Ovary (tissue), 10 donors: ENCODE measurements at places on chromosomes 2 and 18. TPM values are rescaled to one million over a fixed set of nuclear protein-coding genes. Genes with fewer than 3 reads are reported as not detected.
A peak's percentile ranks its signal among the peaks of the same experiment; 100 is the strongest.

DNA sequence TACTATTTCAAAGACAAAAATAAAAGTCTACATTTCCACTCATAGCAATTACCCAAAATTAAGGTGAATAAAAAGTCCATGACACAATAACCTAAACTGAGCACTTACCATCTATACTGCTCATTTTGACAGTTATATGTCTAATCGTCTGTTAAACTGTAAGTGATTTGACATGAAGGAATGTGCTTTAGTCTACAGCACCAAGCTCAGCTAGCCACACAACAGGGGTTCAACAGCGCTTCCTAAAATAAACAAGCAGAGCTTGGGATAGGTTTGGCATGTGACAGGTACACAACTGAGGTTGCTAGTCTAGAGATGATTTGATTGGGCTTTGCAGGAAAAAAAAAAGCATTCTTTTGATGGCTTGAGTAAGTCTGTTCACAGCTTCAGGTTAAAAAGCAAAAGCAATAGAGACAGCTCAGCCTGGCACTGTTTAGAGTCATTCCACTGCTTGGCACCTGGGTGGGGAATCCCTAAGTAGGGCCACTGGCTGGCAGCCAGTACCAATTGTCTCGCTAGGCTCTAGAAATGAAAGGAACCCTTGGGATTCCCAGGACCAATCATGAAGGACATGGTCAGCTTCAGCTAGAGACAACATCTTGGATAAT is 78.6 kb downstream of the BARD1 start:
- no peak for DNase-seq

The ST6GAL2 gene
- polyA plus RNA-seq = 0.76 TPM

DNA sequence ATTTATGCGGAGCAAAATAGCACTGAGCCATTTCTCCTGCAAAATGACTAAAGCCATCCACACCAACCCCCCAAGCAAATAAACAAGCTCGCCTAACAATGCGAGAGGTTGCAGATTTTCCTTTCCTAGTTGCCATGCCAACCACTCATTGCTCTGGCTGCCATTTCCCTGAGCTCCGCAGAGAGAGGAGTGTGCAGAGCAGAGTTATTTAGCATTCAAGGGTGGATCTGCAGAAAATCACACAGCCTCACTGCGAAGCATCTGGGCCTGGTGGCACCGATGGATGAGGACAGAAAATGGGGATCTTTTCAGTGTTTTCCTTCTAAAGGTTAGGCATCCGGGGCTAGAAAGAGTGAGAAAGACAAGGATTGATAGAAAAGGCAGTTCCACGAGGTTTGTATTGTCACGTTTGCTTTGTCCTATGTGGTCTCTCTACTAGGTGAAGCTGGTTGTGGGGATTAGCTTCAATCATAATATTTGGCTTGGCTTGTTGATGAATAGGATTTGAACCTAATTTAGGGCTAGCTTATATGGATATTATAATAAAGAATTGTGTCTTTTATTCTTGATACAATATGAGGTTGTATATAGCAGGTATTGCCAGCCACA is 110.2 kb upstream of the UNC80 start:
- DNase-seq = no peak

The CDK15 gene
- 4.8 TPM for polyA plus RNA-seq

DNA sequence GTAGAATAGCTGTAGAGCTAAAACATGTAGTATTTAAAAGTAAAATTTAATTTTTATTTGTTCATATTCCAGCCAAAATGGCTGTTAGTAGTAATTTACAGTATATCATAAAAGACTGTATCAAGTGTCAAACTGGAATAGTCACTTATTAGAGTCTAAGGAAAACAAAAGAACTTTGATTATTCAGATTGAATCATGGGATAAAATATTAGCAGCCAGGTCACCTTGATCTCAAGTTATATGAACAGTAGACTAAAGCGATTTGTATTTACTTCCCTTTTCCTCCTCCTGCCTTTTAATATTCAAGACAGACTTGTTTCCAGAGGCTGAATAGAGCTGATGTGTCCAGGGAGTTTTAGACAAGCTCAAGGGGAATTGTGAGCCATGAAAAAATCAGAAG is 54.4 kb downstream of the PMAIP1 start:
- DNase-seq = no peak

- DNase-seq = no peak
These were observed 116.5 kb downstream of the DOCK10 start for GRCh38 chr2:224925810-224926100.

- DNase-seq = peak; percentile 36
These were observed 145.6 kb downstream of the TGIF1 start for GRCh38 chr18:3595369-3596273.

The TDRD15 gene
- not detected for polyA plus RNA-seq

DNA sequence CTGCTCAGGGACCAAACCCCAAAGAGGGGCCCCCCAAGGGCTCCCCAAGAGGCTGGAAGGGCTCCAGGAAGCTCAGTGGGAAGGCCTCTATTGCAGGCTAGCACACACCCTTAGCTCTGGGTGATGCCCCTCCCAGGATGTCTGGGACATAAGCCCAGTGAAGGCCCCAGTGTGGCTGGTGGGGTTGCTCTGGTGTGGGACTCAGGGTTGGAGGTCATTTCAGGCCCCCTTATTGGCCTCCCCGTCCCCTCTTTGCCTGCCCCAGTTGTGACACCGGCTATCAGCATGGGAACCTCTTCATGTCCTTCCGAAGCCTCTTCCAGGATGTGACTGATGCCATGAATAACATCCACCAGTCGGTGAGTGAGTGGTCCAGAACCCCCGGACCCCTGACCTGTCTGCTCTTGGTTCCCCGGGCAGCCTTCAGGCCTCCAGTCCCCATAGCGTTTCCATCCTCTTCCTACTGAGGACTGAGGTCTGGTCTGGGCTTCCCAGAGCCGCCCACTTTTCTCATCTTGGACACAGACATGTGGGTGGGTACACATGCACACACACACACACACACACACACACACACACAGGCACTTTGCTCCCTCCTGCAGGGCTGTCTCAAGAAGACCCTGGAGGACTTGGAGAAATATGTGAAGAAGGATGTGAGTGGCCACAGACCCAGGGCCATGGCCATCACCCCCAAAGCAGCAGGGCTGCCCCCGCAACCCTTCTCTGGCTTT is 2.2 kb downstream of the NT5DC4 start:
- no peak for DNase-seq

GRCh38 chr18:43405097-43405496 is 127.8 kb upstream of the SYT4 start:
- no peak for DNase-seq

DNA sequence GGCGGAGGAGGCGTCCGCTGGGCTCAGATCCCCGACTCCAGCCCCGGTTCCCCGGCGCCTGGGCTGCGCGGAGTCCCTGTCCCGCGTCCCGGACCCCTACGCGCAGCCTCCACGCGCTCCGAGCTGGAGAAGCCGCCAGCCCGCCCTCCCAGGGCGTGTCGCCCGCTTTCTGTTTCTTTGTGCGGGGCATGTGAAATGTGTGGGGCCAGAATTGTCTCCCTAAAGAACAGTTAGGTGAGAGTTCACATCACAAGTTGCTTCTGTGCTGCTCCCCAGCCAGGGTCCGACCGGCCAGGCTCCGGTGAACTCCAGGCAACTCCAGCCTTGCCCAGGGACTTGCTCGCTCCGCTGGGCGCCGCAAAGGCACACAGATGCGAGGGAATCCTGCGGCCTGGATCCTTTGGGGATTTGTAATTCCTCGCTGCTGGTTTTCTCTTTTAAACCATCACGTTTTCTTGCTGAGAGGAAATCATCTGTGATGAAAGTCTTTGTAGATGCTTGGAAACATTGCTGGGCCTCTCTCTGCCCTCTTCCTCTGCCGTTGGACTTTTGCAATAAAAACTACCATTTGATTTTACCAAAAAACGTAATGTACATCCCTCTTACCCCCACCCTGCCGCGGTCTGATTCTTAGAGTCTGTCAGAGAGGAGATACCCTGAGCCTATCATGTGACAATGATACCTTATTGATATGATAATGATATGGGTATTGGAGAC is 631 bp downstream of the GYPC start:
- peak; percentile 50 for DNase-seq

DNA sequence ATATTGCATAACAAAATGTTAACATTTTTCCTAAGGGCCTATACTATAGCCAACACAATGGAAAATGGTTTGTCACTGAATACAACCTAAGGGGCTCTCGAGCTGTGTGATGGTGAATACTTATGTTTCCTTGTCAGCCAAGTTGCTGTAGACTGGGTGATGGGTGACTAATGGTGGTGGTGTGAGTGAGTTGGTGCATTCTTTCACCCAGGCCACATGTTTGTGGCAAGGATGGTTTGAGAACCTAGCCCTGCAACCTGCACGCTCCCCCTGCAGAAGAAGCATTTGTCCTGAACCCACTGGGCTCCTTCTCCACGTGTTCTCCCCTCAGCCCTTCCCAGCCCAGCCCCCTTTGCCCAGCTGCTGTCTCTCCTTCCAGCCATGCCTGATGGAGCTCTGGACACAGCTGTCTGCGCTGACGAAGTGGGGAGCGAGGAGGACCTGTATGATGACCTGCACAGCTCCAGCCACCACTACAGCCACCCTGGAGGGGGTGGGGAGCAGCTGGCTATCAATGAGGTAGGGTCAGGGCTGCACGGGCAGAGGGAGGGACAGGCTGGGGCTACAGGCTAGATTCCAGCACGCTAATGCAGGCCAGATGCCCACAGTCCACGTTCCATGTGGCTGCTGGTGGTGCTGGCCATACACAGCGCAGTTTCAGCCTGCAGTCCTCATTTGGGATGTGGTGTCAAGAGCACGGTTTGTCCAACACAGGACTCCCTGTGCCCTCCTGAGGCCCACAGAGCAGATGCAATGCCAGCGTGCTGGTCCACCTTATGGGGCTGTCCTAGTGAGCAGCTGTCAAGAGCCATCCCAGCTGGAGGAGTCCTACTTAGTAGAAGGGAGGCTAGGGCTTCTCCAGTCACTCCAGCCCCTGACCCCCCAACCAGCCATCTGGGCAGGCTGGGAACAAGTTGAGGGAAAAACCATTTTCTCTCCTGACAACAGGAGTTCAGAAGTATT is 65.4 kb downstream of the FAM168B start:
- DNase-seq = no peak

The PROM2 gene
- polyA plus RNA-seq = 0.53 TPM

DNA sequence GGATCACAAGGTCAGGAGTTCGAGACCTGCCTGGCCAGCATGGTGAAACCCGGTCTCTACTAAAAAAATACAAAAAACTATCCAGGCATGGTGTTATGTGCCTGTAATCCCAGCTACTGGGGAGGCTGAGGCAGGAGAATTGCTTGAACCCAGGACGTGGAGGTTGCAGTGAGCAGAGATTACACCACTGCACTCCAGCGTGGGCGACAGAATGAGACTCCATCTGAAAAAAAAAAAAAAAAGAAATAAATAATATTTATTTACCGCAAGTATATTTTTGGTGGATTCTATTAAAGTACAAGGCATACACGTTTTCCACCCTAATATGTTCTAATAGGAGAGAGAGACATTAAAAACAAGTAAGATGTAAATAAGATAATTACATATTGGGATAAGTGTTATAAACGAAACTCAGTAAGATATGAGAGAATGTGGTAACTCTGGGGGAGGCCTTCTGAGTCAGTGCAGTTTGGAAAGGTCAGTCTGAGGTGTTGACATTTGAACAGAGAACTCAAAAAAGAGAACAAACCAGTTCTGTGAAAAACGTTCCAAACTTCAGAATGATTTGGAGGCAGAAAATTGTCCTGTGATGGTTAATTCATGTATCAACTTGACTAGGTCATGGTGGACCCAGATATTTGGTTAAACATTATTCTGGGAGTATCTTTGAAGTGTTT is 8.8 kb upstream of the POLI start:
- no peak for DNase-seq

DNA sequence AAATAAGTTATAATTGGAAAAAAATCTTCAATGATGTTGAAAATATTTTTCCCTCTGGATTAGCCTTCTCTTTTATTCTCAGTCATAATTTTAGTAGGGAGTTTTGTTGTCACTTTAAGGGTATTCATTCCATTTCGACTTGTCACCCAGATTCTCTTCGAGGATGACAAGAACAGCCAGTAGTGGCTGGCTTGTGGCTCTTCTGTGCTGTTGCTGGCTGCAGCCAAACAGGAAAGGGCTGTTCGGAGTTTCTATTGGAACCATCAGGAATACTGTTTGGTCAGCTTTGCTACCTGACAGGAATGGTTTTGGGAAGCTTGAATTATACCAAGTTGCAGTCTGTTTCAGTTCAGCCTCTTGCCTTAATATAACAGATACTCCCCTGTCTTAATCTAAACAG is 41.6 kb downstream of the MGAT5 start:
- no peak for DNase-seq

GRCh38 chr18:72940986-72941385 is 73.2 kb upstream of the NETO1 start:
- no peak for DNase-seq

GRCh38 chr2:111975053-111975552 is 76.7 kb downstream of the MERTK start:
- no peak for DNase-seq

The DYSF gene
- 8.6 TPM for polyA plus RNA-seq

The CENPA gene
- 1.4 TPM for polyA plus RNA-seq

DNA sequence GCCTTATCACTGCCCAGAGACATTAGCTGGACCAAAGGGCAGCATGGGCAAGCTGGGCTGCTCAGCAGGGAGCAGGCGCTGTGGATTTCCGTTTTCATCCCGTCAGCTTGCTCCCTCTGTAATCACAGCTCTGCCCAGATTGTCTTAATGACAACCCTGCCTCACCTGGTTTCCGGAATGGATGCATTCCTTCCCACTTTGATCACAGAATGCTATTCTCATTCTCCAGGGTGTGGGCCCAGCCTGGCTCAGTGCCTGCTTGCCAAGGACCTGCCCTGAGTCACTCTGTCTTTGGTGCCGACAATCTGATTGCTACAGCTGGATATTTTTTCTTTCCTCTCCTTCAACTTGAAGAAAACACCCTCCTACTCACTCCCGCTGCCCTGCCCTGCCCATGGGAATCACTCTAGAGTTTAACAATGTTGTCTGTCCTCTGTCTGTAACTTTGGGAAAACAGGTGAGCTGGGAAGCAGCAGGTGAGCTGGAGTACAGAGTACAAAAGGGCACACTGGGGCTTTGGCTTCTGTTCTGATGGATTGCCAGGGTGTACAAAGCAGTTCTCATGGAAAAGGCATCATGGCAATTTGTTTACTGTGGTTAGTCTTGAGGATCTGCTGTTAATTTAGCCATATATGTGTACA is 27.2 kb upstream of the FAM136A start:
- no peak for DNase-seq
